ENCODE measurements at places on chromosomes 11 and 22.
A peak's percentile ranks its signal among the peaks of the same experiment; 100 is the strongest.

GRCh38 chr11:12225046-12225739 is 114.8 kb downstream of the MICAL2 start:
- no peak for DNase-seq

DNA sequence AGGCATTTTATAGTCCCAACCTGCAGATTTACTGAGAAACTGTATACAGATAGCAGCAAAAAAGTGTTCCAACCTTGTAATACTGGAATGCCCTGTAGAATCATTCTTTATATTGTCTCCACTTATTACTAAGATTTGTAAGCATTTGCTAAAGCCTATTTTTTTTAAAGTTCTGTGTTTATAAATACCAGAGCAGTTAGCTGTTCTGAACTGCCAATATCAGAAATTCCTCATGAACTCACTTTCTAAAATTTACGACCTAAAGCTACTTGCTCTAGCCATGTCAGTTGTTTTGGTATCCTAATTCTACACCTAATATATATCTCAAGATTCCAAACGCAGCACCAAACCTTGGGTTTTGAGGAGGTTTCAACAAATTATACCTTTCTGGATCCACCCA is 103.2 kb downstream of the C11orf65 start:
- peak; percentile 42 for DNase-seq

DNA sequence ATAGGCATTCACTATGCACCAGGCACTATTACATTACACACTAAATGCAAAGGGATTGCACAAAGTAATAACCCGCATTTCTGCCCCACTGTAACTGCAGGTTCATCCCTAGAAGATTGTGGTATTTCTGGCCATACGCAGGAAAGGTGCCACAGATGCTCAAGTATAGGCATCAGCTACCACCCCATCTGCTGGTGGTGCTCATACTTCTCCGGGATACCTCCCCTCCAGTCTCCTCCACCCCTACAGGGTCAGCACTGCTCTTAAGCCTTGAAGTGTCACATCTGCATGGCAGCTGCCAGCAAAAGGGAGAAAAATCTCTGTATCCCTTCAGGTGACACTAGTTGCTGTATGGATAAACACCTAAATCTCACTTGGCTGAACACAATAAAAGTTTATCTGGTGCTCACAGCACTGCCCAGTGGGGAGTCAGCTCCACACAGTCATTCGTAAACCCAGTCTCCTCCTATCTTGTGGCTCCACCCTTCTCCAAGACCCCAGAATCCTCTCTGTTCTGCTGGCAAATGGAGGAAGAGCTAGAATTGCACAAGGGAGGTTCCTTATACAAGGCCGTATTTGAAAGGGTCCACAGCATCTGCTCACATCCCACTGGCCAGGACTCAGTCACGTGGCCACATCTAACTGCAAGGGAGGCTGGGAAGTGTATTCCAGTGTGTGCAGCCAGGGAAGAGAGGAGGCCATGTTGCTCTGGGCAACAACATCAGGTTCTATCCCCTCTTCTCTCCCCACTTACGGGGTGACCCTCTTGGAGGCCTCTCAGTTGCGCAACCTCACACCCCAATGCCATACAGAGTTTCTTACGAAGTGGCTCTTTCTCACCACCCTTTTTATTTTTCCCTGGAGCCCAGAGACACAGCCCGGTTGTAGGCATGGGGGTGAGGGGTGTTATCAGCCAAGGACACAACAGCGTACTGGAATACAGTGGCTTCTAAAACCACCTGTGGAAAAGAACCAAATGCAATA is 114.7 kb downstream of the BUD13 start:
- DNase-seq: peak; percentile 20

- DNase-seq: no peak
These were observed 4.0 kb downstream of the APOL4 start for GRCh38 chr22:36197514-36198146.

DNA sequence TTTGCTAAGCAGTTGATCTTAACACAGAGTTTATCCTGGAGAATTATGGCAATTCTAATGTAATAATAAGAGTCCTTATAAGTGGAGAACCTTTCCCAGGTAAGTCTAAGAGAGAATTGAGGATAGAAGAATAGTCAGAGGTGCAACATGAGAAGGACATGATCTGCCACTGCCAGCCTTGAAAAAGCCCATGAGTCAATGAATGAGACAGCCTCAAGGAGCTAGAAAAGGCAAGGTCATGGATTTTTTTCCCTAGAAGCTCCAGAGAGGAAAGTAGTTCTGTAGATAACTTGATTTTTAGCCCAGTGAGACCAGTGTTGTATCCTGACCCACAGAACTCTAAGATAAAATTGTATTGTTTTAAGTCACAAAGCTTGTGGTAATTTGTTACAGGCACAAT is 16.9 kb downstream of the MS4A6A start:
- DNase-seq: peak; percentile 12

DNA sequence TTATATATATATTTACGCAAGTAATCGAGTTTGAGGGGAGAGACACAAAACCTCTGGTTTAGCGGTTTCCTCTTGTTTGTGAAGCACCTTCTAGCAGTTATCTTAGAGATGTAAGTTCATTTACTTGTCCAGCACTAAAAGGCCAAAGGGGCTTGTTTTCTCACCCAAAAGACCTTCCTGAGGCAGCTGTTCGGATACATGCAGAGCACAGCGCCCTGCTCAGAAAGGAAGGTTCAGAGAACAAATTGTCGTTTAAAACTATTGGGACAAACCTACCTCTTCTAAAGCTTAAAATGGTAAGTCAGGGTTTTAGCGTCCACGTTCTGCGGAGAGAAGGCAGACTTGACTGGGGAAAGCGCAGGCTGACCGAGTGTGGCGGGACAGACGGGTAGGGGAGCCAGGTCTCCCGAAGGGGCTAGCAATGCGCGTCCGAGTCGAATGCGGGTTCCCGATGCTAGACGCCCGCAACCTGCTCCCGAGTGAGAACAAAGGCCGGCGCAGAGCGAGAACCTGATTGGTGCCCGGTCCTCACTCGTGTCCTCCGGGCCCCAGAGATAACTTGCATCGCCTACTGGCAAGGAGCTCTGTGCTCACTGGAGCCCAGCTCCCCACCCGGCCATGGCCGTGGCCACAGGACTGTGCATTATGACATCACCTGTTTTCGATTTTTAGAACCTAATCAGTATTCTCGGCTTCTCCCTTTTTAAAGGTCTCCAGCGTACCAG is 1.0 kb upstream of the SESN3 start:
- peak; percentile 12 for DNase-seq

GRCh38 chr11:3096909-3097530 is 39.8 kb upstream of the CARS1 start:
- DNase-seq: no peak

DNA sequence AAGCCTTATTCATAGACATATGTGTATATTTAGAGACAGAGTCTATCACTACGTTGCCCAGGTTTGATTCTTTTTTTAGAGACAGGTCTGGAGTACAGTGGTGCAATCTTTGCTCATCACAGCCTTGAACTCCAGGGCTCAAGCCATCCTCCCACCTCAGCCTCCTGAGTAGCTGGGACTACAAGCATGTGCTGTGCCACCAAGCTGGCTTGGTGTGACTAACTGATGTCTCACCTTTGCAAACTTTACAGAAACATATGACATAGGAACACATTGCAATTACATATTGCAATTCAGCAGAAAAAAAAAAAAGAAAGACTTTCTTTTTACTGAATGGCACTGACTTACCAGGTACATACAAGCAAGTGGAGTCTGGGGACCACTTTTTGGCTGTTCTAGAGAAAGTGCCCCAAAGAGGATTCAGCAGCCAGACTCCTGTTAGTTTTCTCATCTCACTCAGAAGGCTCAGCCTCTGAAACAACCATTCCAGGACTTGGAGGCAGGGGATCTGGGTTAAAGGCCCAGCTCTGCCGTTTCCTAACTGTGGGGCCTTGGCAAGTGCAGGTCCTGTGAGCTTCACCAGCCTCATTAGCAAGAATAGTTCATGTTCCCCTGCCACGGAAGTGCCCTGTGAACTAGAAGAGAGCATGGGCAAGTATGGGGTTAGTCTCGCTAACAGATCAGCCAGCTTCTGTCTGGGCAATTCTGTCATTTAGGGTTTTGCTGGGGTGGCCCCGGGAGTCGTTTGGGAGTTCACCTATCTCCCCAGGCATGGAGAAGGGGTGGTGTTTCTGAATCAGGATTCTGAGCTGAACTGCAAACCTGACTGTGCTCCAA is 11.3 kb upstream of the NFAM1 start:
- DNase-seq: no peak

DNA sequence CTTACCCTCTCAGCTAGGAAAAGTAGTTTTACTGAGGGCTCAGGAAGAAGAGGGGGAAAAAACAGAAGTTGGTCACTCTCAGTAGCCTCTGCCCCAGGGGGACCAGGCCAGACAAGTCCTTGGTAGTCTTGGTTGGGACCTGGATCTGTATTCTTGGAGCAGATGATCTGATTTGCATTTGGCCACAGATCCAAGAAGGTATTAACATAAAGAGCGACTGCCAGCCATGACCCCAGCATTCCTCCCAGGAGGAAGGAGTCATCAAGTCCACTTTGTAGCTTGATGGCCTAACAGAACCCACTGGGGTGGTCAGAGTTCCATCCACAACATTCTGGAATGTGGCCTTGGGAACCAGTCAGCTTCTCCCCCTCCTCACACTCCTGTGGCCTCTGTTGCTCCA is 6.0 kb upstream of the LRRC10B start:
- no peak for DNase-seq

GRCh38 chr11:12812849-12813248 is 138.6 kb downstream of the TEAD1 start:
- DNase-seq: peak; percentile 52

DNA sequence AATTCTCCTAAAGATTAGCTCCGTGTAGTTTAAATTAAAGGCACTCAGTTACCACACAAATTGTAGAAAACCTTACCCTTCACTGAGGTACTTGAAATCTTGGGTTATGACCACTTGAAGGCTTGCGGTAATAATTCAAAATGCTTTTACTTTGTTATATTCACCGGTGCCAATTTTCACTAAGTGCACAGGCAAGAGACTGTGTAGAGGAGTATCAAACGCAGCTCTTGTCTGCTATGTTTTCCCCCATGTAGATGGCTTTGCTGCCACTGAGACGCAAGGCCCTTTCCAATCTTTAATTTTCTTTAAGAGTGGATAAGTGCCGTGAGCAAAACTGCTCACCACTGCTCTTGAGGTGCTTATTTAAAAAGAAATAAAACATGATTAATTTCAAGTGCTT is 155.8 kb downstream of the CADM1 start:
- no peak for DNase-seq

- DNase-seq: no peak
These were observed 12.9 kb downstream of the IL17RA start for GRCh38 chr22:17097701-17098100.

DNA sequence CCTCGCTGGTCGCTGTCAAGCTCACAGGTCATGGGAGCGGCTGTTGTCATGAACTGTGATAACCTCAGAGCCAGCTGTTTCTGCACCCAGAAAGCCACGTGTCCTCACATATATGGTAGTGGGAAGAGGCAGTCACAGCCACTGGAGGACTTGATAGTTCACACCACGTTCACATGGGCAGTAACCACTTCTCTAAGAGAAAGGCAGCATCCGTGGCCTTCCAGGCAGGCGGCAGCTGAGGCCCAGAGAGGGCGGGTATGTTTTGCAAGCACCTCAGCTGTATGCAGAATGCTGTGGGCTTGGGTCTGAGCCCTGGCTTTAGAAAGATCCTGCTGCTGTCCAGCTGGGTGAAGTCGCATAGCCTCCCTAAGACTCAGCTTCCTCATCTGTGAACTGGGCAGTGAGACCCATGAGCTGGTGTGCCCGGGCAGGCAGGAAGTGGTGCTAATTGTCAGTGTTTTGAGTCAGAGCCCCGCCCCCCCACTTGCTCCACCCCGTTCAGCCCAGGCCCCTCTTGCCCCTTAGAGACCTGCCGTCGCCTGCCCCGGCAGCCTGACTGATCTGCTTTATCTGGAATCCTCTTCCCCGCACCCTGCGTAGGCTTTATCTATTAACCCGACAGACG is 13.3 kb downstream of the TTC38 start:
- no peak for DNase-seq

DNA sequence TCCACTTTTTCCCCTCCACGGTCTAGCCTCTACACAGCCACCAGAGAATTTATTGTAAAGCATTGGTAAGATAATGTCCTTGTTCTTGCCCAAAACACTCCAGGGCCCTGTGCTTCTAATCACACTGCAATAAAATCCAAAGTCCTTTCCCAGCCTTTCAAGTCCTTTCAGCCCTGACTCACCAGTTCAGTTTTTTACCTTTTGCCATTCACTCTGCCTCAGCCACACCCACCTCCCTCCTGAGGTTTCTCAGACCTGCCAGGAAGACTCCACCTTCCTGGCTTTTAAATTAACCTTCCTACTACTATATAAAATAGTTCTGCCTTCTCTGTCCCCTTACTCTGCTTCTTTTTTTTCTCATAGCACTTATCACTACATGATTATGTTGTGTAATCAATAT is 91.0 kb upstream of the ARHGAP32 start:
- peak; percentile 37 for DNase-seq

DNA sequence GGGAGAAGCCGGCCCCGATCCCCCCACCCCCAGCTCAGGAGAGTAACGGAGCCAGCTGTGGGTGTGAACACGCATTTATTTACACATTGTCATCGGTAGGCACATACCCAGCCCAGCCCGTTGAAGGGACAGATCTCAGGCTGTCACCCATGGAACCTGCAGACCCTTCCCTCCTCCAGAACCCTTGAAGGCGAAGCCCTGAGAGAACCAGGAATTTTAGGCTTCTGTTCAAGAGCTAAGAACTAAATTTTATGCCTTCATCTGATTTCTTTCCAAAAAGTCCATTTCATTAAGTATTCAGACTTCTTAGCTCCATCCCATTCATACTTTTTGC is 379 bp upstream of the BRMS1 start:
- no peak for DNase-seq

DNA sequence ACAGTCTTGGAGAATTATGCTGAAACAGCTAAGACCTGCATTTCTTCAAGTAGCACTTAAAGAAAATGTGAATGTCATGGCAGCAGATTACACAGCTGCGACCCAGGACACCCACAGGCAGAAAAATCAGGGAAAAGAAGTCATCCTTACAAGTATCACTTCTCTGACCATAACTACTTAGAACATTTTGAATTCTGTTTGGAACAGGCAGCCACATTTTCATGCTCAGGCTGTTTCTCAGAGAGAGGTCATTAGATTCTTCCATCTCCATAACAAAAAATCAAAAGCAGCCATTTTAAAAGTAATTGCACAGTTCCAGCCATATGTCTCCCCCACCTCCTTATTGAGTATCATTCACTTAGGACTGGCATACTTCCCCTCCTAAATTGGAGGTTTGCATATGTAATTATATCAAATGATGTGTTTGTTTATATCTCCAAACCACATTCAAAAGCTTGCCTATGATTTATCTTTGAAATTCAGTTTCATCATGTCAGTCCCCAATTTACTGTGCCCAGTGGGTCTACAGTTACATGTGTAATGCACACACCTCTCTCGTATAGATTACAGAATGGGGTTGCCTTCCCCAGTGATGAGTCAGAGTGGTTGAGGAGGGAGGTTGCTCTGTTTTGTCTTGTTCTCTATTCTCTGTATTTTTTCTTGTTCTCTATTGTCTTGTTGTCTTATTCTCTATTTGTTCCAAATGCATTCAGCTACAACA is 276.5 kb upstream of the MTNR1B start:
- peak; percentile 12 for DNase-seq

Data from M059J (cell line).